ENCODE measurements at places on chromosomes 1 and 21.

- no peak for DNase-seq
These were observed 389.7 kb upstream of the RUNX1 start for GRCh38 chr21:35438643-35439404.

GRCh38 chr1:59295618-59296017 is 1.3 kb upstream of the FGGY start:
- DNase-seq, result no peak

DNA sequence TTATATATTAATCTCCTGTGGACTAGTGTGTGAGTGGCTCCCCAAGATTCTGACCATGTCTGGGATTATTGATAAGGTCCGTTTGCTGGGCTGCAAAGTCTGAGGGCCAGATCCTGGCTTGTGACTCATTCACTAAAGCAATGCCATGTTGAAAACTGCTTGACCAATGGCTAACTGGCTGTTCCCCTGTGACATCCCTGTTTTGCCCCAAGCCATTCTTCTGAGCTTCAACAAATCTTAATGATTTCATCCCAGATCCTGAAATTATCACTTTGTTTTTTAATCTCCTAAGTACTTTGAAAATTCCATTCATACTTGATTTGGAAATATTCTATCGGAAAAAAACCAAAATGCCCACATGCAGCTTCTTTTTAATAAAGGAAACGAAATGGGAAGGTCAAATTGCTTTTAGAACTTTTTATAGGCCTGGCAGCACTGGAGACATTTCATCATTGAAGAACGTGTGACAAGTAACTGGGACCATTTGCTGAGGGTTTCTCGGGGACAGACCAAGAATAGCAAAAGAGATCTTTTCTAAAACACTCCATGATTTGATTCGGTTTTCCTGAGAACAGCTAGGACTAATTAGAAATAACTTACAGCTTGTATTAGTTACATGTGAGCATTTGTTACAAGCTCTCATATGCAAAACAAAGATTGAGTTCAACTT is 121.3 kb downstream of the TGFB2 start:
- no peak for DNase-seq

GRCh38 chr1:41673806-41674205 is 189.3 kb upstream of the EDN2 start:
- DNase-seq, result no peak

DNA sequence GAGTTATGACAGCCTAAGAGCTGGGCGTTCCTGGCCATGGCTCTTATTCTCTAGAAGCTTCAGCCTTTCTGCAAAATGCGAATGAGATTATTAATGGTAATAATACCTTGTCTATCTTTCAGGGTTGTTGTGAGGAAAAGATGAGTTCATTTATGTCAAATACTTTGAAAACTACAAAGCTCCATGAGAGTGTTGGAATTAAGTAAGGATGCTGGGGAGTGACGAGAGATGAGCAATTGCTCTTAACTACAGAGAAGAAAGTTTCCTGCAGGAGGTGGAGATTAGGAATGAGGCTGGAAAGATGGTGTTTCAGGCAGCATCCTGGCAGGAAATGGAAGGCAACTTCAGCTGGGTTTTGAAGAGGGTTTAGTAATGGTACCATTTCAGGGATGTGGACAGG is 124.2 kb downstream of the CACNA1E start:
- no peak for DNase-seq

DNA sequence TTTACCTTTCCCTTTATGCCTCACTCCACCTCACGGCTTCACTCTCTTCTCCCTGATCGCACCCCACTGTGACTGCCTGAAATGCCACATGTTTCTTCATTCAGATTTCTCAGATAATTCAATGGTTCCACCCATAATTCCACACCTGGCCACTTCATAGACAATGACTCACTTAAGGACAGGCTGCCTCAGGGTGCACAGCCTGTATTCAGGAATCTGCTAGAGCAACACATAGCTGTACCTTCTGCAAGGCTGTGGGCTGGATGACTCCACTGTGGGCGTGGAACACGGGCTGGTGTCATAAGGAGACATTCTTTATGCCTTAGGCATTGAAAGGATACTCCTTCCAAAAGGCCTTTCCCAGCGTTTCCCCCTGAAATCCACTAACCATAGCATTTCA is 36.1 kb downstream of the L1TD1 start:
- no peak for DNase-seq

GRCh38 chr1:113905435-113905861 is 322 bp downstream of the DCLRE1B start:
- no peak for DNase-seq

- DNase-seq, result no peak
These were observed 1.1 kb upstream of the PLCH2 start for GRCh38 chr1:2474933-2475371.

- peak; percentile 88 for DNase-seq
These were observed 14.9 kb downstream of the PDIK1L start for GRCh38 chr1:26126321-26127084.

- no peak for DNase-seq
These were observed 16.0 kb downstream of the TRIM11 start for GRCh38 chr1:228390649-228391048.

DNA sequence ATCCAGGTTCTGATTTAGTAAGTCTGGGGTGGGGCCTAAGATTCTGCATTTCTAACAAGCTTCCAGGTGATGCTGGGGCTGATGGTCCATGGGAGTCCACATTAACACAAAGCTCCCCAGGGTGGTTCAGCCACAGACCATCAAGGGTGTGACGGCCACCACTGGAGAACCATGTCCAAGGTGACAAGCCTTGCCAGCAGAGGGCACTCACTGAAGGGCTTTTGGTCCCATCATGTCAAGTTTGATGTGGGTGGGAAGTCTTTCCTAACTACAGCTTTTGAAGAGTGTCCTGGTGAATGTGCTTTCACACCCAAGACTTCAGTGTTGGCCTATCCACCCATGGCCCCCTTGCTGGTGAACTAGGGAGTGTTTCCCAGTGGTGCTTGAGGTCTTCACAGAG is 67.1 kb downstream of the UBE2T start:
- no peak for DNase-seq

DNA sequence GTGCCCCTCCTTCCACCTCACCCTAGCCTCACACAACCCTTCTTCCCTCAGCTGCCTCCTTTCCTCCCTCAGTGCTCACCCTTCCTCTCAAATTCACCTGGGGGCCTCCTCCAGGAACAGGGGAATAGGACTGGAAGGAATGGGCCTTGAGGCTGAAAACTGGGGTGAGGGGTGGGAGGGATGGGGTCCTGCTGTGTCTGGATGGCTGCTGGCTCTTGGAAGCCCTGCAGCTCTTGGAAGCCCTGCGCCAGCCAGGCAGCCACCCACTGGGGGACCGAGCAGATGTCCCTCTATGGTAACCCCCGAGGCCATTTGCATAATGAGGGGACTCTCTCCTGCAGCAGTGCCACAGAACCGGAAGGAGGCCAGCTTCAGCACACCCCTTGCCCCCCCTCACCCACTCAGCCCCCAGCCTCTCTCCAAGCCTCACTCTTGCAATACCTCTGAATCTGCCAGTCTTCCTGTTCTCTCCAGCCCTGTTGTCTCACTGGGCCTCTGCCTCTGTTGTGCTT is 85.2 kb downstream of the KIRREL1 start:
- DNase-seq, result no peak

DNA sequence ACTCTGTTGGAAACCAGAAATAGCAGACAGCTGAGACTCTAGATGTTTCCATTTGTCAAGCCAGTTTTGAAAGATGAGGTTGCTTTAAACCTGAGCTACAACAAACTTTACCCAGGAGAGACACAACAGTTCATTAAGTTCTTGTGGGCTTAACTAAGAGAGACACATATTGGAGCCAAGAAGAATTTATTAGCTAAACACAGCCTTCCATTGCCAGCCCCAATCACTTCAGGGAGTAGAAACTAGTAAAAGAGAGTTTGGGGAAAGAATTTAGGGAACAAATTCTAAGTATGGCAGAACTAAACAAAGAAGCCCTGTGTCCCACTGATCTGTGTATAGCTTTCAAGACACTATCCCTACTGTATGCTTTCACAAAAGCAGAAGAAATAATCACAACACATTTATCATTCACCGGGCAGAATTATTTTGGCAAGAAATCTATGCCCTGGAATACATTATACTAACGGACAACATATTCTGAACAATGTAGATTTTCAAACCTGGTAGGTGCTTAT is 87.3 kb upstream of the KAZN start:
- no peak for DNase-seq

- no peak for DNase-seq
These were observed 106.0 kb downstream of the ADAMTS1 start for GRCh38 chr21:26739189-26739588.

GRCh38 chr1:19010995-19011844 is 54.7 kb upstream of the IFFO2 start:
- DNase-seq, result no peak

GRCh38 chr21:37505963-37506362 is 139.4 kb downstream of the DYRK1A start:
- no peak for DNase-seq

- no peak for DNase-seq
These were observed 111.5 kb upstream of the APP start for GRCh38 chr21:26282058-26282457.

All from NCI-H1436 treated with DMSO at 0.1 percent for 48 hours (cell line).